ENCODE measurements at places on chromosomes 6 and 20.

- DNase-seq = peak; percentile 36
These were observed 42.3 kb downstream of the HIVEP2 start for GRCh38 chr6:142902636-142903053.

DNA sequence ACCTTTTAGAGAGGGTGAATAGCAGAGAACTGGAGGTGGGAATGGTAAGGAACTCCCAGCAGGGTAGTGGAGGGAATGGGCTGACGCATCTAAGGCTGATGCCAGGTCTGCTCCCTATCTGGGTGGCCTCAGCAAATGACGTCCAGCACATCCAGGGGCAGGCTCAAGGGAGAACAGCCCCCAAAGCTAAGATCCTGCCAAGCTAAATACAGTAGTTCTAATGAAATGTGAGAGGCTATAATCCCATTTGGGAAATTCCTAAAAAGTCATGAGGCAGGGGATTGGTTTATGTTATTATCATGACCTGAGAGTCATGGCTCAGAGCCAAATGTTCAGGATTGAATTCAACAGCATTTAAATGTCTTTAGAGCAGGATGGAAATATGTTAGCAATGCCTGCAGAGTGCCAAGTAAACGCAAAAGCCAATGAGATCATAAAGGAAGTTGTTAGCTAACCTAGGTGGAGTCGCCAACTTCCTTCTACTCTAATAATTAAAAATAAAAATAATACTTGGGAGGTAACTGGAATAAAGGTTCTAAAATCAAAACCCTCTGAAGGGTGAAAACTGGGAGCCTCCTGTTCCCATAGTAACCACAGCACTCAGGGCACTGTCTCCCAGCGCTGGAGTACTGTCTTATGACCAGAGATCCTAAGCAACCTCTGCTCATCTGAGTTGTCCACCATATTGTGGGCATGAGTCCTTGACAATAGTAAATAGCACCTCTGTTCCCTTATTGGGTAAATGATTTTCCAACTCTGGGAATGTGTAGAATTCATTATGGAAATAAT lies 34.8 kb downstream of the IYD start:
- no peak for DNase-seq

- DNase-seq = peak; percentile 81
These were observed at the start of gene FOXC1 for GRCh38 chr6:1609648-1610496. Gene FOXC1, plus strand, starts transcription at chr6:1609915. Its CDS starts 531 bp downstream, at chr6:1610446.

DNA sequence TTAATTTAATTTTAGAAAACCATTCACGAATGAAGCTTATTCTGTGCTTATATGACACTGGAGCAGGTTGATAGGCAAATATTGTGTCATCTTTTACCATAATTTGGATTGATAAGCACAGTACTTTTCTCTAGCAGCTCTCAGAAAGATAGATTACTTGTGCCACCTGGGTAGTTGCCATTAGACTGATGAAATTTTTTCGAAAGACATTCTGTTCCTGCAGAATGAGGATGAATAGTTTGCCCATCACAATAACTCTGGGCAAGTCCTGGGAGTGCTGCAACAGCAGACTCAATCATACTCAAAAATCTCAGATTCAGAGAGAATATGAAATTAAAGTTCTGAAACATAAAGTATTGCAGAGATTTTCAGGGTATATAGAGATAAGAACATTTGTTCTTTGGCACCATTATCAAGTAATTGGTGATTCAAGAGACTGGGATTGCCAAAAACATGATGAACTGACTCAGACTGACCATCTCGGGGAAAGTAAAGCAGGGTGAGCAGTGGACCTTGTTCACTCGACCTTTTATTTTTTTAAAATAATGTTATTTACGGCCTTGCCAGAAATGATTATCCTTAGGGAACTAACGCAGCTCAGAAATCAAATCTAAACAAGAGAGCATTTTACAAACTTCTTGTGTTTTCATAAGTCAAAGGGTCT lies 65.8 kb upstream of the PTCHD4 start:
- no peak for DNase-seq

- no peak for DNase-seq
These were observed 850.9 kb downstream of the TFAP2A start for GRCh38 chr6:9564021-9564420.

DNA sequence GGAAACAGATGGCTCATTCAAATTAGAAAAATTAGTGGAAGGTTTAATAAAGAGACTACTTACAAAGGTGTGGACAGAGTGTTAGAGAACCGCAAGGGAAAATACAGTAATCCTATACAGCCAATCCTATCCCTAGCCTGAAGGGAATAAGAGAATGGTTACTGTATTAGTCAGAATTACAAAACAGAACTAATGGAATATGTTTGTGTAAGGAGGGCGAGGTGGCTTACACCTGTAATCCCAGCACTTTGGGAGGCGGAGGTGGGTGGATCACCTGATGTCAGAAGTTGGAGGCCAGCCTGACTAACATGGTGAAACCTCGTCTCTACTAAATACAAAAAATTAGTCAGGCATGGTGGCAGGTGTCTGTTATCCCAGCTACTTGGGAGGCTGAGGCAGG lies 16.3 kb upstream of the TRPC4AP start:
- DNase-seq = no peak

- no peak for DNase-seq
These were observed 42.8 kb upstream of the FAM135A start for GRCh38 chr6:70370496-70370895.

DNA sequence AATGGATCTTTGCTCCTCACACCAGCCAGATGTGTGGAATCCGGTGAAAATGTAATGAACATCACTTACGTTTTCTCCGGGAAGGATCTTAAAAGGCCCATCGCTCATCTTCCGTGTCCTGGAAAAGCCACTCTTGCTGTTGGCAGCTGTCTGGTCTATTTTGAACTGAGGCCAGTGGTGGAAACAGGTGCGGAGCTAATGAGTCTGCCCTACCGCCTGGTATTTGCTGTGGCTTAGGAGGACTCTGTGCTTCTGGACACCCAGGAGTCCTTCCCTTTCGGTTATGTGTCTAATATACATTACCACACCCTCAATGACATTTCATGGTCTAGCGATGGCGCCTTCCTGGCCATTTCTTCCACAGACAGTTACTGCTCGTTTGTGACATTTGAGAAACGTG lies 264.2 kb upstream of the PREP start:
- no peak for DNase-seq

GRCh38 chr20:60937585-60937984 lies 314.5 kb upstream of the CDH4 start:
- DNase-seq = peak; percentile 15

DNA sequence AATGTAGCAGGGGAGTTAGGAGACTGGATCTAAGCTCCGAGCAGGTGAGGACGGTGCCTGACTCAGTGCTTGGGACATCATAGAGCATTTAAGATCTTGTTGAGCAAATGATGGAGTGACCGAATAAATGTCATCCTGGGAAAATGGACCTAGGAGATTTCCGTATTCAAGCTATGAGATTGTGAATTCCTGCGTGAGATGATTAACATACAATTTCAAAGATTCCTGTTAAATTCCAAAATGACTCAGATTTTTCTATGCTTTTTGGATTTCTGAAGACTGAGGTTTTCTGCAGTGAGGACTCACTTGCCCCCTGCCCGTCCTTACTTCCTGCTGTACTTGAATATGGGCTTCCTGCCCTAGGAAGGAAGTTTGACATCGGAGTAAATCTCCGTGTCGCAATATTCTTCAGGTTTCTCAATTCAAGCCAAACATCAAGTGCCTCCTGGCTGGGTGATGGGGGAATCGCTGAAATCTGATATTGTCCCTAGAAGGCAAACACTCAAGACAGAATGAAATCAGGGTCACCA lies 5.2 kb downstream of the SYTL3 start:
- DNase-seq = no peak

GRCh38 chr6:104688283-104688969 lies 171.3 kb downstream of the HACE1 start:
- no peak for DNase-seq

GRCh38 chr20:22556565-22557056 lies 27.8 kb downstream of the FOXA2 start:
- DNase-seq = peak; percentile 56

- no peak for DNase-seq
These were observed 233.1 kb upstream of the ARID1B start for GRCh38 chr6:156544046-156544445.

DNA sequence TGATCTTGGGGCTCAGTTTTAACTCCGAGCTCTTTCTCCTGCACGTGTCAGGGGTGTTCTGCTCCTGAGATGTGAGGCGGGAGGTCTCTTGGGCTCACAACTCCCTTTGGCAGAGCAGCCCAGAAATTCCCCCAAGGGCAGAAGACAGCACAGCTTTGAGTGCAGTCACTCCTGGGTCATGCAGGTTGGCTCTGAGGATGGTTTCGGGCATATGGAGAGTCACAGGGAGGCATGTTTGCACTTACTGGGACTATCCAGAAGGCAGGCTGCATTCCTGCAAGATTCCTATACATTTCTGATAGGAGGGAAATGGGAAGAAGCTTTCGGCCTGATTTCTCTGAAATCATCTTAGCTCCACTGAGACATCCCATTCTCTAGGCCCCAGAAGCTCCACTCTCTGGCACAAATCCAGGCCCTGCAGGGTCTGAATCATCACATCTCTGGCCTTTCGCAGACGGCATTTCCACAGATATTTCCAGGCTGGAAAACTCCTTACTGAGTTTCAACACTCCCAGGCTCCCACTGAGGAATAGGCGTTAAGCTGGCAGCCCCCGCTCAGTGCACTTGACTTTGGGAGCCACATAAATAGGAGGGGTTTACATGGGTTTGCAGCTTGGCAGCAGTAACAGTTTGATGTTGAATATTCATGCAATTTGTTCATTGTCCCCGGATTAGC lies 39.7 kb downstream of the AGPAT4 start:
- DNase-seq = peak; percentile 19

Measured in thyroid gland (tissue), 4 donors.